Mammary epithelial cell (primary cell): ENCODE measurements at places on chromosomes 5 and 9. TPM values are rescaled to one million over a fixed set of nuclear protein-coding genes. Genes with fewer than 3 reads are reported as not detected.

Gene APBA1
- total RNA-seq = 6.5 TPM

Gene CDH18
- 0.52 TPM in 1 of 2 replicates, not detected in the other for total RNA-seq

GRCh38 chr9:113622600-113623400 is 159.3 kb downstream of the RGS3 start:
- peak; percentile 90 for DNase-seq

GRCh38 chr5:141876628-141877355 is 1.4 kb downstream of the PCDH1 start:
- DNase-seq = peak; percentile 65

DNA sequence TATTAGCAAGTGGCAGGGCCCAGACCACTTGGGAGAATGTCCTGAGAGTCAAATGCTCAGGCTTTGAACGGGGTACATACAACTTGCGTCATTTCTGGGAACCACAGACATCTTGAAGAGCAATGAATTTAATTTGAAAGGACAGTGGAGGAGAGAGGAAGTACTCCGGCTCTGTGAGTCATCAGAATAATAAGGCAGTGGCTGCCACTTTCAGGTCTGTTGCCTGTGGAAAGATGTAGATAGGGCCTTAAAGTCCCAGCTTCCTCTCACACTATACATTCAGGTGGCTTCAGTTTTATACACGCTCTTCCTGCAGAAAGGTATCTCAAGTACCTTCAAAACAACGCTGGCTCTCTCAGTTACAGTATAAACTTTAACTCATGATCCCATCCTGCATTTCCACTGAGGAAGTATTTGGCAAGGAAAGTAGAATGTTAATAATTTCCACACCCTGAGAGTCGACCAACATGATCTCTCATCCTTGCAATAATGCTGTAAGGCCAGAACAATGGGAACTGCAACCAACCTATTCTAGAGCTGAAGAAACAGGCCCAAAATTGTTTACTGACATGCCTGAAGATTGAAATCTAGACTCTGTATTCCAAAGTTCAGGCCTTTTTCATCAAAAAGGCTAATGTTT is 6.8 kb upstream of the PRUNE2 start:
- peak; percentile 35 for DNase-seq

DNA sequence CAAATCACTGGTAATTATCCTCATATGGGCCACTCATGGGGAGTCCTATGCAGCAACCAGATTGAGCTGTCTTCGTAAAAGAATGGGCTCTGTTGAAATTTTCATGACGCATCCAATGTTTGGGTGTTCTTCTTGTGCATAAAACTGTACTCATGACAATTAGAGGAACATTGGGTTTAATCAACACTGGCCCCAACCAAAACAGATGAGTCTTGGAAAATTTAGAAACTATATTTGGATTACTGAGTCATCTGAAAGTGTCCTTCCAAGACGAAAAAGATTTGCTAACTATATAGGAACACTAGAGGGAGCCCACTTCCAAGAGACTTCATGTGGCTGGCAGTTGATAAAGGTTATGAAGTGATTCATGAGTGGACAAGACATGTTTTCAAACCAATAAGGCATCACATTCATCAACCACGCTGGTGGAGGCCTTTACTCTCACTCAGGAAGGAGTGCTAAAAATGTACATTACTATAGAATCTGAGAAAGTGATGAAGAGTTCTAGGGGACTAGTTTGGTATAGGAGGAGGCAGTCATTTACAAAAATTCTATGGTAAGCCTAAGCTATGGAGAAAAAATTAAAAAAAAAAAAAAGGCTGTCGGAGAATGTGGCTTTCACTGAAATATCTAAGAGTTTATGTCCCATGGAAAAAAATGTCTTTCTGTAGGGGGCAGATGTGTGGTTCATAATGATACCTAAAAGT is 313.5 kb downstream of the PRDM9 start:
- DNase-seq = peak; percentile 53

DNA sequence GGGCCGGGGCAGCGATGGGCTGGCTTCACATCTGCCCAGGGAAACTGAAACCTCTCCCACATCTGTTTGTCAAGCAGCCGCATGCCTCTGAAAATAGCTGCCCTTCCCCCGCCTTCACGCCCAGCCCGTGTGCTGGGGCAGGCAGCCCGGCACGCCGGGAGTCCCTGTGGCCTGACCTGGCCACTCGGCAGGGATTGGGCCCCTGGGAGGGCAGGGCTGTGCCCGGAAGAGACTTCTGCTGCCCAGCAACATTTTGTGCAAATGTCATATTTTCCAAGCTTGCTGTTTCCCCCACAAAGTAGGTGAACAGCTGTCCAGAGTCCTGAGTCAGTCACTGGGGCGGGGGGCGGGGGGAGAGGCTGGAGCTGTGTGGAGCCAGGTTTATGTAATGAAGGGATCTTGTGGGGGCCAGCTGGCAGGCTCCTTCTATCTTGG is 8.2 kb downstream of the COL27A1 start:
- no peak for DNase-seq

- DNase-seq = no peak
Measured at GRCh38 chr5:139438707-139439012, 665 bp downstream of the DNAJC18 start.

DNA sequence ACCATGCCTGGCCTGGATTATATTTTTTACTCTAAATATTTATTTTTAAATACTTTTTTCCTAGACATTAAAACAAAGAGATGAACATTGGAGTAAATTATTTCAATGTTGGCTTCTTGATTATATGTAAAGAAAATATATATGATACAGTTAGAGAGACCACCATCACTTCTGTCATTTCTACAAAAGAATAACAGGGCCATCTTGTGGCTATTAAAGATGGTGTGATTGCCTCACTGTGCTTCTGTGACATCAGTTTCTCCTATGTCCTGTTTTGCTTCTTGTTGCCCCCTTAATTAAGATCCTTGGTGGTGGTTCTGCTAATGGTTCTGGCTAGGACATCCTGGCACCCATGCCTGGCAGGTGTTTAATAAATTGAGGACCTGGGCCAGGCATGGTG is 32.9 kb downstream of the NDFIP1 start:
- DNase-seq = no peak

DNA sequence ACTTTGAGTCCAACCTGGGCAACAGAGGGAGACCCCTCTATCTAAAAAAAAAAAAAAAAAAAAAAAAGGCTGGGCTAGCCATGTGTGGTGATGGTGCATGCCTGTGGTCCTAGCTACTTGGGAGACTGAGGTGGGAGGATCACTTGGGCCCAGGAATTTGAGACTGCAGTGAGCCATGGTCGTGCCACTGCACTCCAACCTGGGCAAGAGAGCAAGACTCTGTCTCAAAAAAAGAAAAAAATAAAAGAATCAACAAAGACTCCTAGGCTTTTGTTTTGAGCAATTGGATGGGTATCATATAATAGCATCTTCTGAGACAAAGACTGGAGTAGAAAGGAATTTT is 481.7 kb upstream of the PAPPA start:
- no peak for DNase-seq

DNA sequence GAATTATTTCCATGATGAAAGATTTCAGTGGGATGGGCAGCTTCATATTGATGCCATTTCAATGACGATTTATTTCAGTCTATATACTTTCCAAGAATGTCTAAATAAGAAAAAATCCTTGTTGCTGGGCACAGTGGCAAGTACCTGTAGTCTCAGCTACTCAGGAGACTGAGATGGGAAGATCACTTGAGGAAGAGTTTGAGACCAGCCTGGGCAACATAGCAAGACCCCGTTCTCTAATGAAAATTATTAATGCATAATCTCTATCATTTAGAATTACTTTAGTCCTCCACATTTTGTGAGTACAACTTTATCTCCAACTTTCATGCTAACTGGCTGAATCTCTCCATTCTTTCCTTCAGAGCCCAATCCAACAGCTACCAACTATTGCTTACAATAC is 52.5 kb downstream of the PTBP3 start:
- DNase-seq = no peak

DNA sequence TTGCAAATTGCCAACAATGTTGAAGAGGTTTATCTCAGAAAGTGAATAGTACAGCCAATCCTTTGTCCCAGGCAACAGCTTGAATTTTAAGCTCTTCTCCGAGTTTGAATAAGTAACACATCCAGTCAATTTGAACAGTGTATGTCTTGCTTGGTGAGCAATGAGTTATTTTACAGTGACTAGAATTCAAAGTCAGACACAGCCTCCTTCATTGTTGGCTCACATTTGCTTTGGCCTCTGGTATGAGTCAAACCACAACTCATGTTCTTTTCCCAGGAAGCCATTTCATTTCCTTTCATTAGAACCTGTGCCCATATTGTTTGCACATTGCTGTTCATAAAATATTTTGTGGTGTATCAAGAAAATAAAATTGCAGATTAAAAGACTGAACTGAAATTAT is 622.0 kb upstream of the DAB2 start:
- peak; percentile 77 for DNase-seq

- no peak for DNase-seq
Measured at GRCh38 chr5:174752121-174752520, 27.7 kb downstream of the MSX2 start.

GRCh38 chr9:83199240-83199639 is 136.3 kb upstream of the RASEF start:
- peak; percentile 46 for DNase-seq

DNA sequence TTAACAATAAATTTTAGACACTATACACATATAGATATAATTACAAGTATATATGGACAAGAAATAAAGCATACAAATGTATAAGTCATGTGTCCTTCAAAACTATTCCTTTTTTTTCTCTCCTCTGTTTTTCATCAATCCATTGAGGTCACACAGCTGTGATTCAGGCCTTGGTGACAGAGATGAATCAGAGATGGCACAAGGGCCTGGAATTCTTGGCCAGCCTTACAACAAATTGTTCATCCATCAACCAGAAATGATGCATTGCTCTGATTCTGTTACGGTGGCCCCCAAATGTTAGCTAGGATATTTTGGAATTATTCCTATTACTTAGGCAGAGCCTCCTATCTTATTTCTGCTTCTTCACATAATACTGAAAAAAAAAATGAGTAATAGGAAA is 108.7 kb upstream of the MPDZ start:
- DNase-seq = no peak

DNA sequence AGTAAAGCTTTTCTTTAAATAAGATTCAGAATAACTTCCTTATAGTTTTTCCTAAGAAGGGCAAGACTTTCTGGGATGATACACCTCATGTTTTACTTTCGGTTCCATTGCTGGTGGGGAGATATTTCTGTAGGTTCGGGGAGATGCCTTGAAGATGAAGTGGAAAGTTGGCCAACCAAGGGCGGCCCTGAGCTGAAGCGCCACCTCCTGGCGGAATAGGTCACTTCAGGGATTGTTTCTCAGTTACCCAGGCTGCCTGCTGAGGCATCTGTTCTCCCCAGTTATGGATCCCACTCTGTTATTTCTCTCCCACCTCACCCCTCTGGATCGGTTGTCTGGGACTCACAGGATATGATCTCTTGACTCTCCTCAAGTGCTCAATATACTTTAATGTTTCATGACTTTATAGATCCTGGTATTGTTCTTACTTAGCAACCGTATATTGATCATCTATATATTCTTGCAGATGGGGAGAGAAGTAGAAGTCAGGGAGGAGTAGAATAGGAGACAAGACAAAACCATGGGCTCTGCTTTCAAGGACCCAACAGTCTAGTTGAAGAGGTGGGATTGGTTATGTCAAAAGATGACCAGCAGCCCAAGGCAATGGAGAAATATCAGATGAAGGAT is 23.4 kb downstream of the MEGF10 start:
- DNase-seq = peak; percentile 39

- peak; percentile 42 for DNase-seq
Measured at GRCh38 chr5:14143841-14144585, 871 bp downstream of the TRIO start.

- DNase-seq = no peak
Measured at GRCh38 chr5:30500513-30500912, 693.0 kb upstream of the CDH6 start.

- no peak for DNase-seq
Measured at GRCh38 chr5:172178301-172178987, 9.6 kb downstream of the STK10 start.

- DNase-seq = peak; percentile 16
Measured at GRCh38 chr5:151811593-151812321, 40.0 kb downstream of the G3BP1 start.

DNA sequence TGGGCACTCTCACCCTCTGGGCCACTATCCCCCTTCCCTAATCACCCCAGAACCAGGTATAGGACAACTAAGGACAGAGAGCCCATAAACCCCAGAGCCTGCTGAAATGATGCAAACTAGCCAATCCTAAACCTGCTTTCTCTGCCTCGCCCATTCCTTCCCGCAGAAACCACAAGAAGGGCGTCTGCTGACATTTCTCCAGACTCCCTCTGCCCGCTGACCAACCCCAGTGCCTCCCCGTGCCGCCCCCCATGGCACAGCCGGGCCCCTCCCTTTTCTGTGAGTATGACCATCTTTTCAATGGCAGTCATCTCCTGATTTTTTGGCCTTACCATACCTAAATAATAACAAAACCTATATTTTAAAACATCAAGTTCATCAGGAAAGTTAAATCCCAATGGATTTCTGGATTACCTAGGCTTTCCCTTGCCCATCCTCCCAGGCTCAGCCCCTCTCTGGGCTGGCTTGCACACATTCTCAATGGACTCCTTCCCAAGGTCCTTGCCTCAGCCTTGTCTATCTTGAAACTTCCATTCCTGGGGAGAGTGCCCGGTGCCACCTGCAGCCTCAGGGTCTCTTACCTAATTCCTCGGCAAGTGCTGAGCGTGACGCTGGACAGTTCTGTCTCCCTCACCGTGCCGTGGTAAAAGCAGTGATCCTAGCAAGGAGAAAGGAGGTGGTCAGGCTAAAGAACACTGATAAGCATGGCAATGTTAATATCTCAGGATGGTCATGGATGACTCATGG is 45.2 kb downstream of the ADAM19 start:
- no peak for DNase-seq

GRCh38 chr5:56648460-56649034 is 166.8 kb upstream of the MAP3K1 start:
- no peak for DNase-seq

DNA sequence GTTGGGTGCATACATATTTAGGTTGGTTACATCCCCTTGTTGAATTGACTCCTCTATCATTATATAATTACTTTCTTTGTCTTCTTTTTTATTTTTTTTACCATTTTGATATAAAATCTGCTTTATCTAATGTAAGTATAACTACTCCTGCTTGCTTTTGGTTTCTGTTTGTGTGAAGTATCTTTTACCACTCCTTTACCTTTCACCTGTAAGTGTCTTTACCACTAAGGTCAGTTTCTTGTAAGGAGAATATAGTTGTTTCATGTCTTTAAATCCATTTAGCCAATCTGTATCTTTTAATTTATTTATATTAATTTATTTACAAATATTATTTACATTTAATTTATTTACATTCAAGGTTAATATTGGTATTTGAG is 33.0 kb downstream of the INSL4 start:
- no peak for DNase-seq

DNA sequence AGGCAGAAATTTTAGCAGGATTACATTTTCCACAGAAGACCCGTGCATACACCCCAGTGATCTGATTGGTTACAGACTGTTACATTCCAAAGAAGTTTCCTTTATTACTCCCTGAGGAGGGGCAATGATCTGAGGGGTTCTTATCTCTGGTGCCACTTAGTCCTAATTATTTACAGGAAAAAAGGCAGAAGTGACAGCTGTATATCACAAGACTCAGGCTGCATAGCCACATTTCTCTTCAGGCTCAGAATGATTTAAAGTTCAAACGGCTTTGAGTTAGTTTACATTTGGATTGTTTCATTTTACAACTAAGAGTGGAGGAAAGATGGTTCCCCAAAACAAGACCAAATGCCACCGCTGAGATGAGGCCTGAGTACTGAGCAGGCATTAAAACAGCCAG is 17.3 kb downstream of the NAIF1 start:
- DNase-seq = no peak

- DNase-seq = no peak
Measured at GRCh38 chr5:91727463-91727862, 344.3 kb upstream of the ARRDC3 start.
